ENCODE measurements at places on chromosomes 16 and 17. TPM values are rescaled to one million over a fixed set of nuclear protein-coding genes. Genes with fewer than 3 reads are reported as not detected.

NTN1 gene
- 14.8 TPM for total RNA-seq

NECAB2 gene
- 15.4 TPM for total RNA-seq

MEOX1 gene
- total RNA-seq: 0.09 TPM

SLFN12 gene
- 4.5 TPM for total RNA-seq

SPATA32 gene
- total RNA-seq: not detected

PRDM7 gene
- not detected for total RNA-seq

ZFPM1 gene
- 2.8 TPM for total RNA-seq

MYH2 gene
- 0.91 TPM for total RNA-seq

CCL13 gene
- total RNA-seq: 0.45 TPM

IL32 gene
- total RNA-seq: 2.2 TPM

KLHDC4 gene
- total RNA-seq: 36.7 TPM

CASKIN2 gene
- 7.3 TPM for total RNA-seq

ZNF469 gene
- 0.73 TPM for total RNA-seq

NPIPB13 gene
- total RNA-seq: 4.6 TPM

SNRNP25 gene
- 13.0 TPM for total RNA-seq

CDH13 gene
- total RNA-seq: 43.6 TPM

SRP68 gene
- total RNA-seq: 21.5 TPM

RAB11FIP4 gene
- 27.8 TPM for total RNA-seq

KRT36 gene
- total RNA-seq: not detected

APOBR gene
- total RNA-seq: 0.09 TPM

EVPLL gene
- total RNA-seq: not detected

RBFOX1 gene
- total RNA-seq: 27.6 TPM

ST6GALNAC1 gene
- total RNA-seq: 0.36 TPM

MYL11 gene
- total RNA-seq: 1.00 TPM

FBXW10 gene
- total RNA-seq: 0.36 TPM

RAPGEFL1 gene
- 15.3 TPM for total RNA-seq

OTOA gene
- 0.36 TPM for total RNA-seq

Data from cerebellum (tissue), 4 donors.